Body of pancreas (tissue), 4 donors: ENCODE measurements at places on chromosomes 11 and 22. TPM values are rescaled to one million over a fixed set of nuclear protein-coding genes. Genes with fewer than 3 reads are reported as not detected.

DNA sequence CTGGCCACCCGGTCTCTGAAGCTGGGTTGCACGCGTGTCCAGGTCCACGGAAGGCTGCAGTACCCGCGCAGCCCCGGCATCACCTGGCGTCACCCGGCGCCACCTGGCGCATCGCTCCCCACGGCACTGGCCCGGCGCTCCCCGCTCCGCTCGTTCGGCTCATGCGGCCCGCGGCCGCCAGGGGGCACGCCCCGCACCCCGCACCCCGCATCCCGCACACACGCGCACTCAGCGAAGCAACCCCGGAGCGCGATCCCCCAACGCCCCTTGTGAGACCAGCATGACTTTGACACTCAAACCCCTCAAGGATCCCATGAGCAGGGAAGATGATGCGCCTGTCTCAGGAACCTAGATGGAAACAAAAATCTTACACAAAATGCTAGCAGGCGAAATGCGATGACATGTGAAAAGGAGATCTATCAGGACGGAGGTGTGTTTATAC, 11.9 kb downstream of the B3GNT6 start:
- DNase-seq = peak; percentile 67
- H3K36me3 ChIP-seq = no peaks in the 10 kb centered on the region
- no peaks in the 10 kb centered on the region for H3K27me3 ChIP-seq
- no peak overlapping the region for H3K4me3 ChIP-seq
- H3K4me1 ChIP-seq = peaks cover 4% of the 10 kb centered on the region

DNA sequence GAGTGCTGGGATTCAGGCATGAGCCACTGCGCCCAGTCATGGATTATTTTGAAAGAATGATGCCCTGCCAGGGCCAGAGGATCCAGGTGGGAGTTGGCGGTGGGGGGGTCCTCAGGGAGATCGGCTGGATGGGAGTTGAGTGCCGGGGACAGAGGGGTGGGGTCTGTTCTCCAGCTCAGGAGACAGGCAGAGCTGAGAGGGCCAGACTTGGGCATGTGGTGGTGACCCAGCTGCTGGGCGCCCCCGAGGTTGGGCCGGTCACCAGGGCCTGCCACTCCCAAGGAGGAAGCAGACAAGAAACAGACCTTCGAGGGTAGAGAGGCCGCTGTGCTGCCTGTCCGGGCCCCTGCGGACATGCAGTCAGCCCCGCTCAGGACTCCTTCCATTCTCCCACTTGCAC, 11.8 kb upstream of the PRODH start:
- H3K27ac ChIP-seq = no peak overlapping the region
- H3K4me3 ChIP-seq = no peak overlapping the region
- H3K27me3 ChIP-seq = no peaks in the 10 kb centered on the region

DNA sequence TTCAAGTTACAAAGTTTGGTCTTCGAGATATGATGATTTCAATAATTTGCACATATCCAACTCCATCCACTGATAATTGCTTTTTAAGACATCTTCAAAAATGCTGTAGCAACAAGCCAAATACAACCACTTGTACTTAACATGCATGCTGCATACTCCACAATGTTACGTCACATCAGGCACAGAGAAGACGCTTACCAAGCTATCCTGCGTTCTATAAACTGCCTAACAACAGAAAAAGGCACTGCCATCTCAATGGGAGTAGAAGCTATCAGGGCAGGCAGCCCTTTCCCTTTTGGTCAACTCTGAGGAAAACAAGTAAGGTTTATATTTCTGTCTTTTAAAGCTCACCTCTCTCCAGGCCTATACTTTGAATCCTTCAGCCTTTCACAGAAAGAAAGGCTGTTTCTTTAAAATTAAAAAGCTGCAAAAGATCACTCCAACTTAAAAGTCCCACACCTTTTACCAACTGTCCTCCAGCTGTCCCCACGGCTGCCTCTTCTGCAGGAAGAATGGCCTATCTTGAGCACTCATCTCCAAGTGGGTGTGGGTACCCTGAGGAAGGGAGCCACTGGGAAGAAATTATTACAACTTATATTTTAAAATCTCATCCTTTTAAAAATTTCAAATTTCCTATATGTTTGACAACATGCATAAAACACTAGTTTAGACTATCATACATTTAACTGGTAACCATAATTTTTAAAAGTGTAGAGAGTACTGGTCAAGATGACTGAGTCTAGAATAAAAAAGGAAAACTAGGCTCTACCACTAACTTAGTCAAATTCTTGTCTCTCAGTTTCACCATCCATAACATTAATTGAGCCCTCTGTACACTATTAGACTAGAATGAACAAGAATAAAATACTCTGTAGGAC, 14.5 kb downstream of the PHF21A start:
- no peak overlapping the region for H3K4me3 ChIP-seq
- H3K27me3 ChIP-seq = no peaks in the 10 kb centered on the region
- H3K36me3 ChIP-seq = no peaks in the 10 kb centered on the region

DNA sequence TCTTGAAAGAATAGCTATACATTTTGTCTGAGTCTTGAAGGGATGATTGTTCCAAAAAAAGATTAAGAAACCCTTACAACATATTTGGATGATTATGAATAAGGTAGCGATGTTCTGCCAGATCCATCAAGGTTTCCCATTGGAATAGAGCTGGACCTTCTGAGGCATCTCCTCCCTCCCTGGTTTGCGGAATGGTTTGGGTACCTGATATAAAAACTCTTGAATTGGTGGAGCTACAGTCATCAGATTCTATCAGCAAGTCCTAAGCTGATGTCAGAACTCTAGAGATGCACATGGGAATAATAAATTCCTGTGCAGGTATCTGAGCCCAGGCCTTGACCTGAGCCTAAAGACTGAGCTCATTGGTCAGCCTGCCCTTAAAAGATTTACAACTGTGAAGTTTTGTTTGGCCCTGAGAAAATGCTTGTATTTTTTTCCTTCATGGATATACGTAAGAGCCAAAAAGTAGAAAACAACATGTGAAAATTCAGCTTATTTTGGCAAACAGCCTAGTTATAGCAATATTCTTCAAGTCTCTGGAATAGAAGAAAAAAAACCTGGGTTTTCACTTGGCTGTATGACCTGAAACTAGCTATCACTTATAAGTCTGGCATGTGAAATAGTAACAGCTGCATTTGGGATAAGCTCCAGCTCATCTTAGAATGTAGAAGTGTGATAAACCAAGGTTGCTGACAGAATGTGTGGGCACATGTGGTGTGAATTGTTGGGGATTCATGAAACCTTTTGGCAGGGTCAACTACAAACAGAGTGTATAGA, 265.7 kb upstream of the CTSC start:
- no peak overlapping the region for H3K27ac ChIP-seq
- no peaks in the 10 kb centered on the region for H3K4me1 ChIP-seq
- H3K36me3 ChIP-seq = no peaks in the 10 kb centered on the region
- no peak overlapping the region for H3K4me3 ChIP-seq

GRCh38 chr11:108818971-108819370, 154.1 kb downstream of the DDX10 start:
- no peak overlapping the region for H3K4me3 ChIP-seq
- no peak overlapping the region for H3K27ac ChIP-seq
- H3K27me3 ChIP-seq = no peaks in the 10 kb centered on the region
- no peak for DNase-seq
- H3K4me1 ChIP-seq = peaks cover 23% of the 10 kb centered on the region

GRCh38 chr11:92920331-92920730, 49.1 kb upstream of the MTNR1B start:
- H3K27ac ChIP-seq = no peak overlapping the region
- DNase-seq = no peak
- H3K4me3 ChIP-seq = no peak overlapping the region

DNA sequence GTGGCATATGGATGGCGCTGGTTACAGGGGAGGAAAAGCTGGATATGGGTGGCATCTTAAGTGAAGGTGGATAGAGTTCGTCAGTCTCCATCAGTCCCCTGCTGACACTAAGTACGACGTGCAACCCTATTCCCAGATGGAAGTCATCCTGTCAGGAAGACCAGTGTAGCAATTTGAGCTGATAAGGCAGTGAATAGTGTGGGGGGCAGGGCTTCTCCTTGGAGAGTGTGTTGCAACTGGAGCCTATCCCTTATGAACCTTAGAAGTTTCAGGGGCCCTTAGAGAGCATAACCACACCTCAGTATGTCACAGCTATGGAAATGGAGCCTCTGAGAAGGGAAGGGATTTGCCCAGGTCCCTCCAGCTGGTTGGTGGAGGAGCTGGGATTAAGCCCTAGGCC, 36.1 kb upstream of the ANKK1 start:
- no peak overlapping the region for H3K4me3 ChIP-seq
- no peak for DNase-seq

- no peaks in the 10 kb centered on the region for H3K27me3 ChIP-seq
- no peaks in the 10 kb centered on the region for H3K4me1 ChIP-seq
These were observed 166.1 kb upstream of the API5 start for GRCh38 chr11:43145653-43146052.

- H3K4me3 ChIP-seq = no peak overlapping the region
- H3K36me3 ChIP-seq = no peaks in the 10 kb centered on the region
- H3K4me1 ChIP-seq = peaks cover 40% of the 10 kb centered on the region
- DNase-seq = no peak
- H3K27me3 ChIP-seq = no peaks in the 10 kb centered on the region
These were observed 33.1 kb downstream of the MTMR3 start for GRCh38 chr22:29916007-29916544.

GRCh38 chr11:3162410-3163240, 2.5 kb downstream of the OSBPL5 start:
- H3K36me3 ChIP-seq = no peaks in the 10 kb centered on the region
- H3K4me1 ChIP-seq = peaks cover 50% of the 10 kb centered on the region
- no peak overlapping the region for H3K4me3 ChIP-seq
- peak; percentile 5 for DNase-seq

DNA sequence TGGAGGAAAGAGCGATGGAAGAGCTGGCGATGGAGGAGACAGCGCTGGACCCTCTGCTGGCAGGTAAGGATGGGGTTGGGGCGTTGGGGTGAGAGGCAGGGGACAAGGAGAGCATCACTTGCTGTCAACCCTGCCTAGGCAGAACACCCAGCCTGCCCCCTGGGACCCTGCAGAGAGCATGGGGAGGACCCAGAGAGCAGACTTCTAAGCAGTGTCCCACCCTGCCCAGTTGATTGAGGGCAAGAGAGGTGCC, 111.6 kb upstream of the ANO1 start:
- H3K4me3 ChIP-seq = no peak overlapping the region
- no peak overlapping the region for H3K27ac ChIP-seq
- H3K36me3 ChIP-seq = no peaks in the 10 kb centered on the region
- peaks cover 13% of the 10 kb centered on the region for H3K4me1 ChIP-seq
- H3K27me3 ChIP-seq = no peaks in the 10 kb centered on the region
- DNase-seq = no peak

- no peaks in the 10 kb centered on the region for H3K27me3 ChIP-seq
- H3K27ac ChIP-seq = no peak overlapping the region
- no peaks in the 10 kb centered on the region for H3K4me1 ChIP-seq
- no peaks in the 10 kb centered on the region for H3K36me3 ChIP-seq
These were observed 9.5 kb downstream of the ALDH3B2 start for GRCh38 chr11:67664696-67665540.

- no peaks in the 10 kb centered on the region for H3K27me3 ChIP-seq
- H3K36me3 ChIP-seq = no peaks in the 10 kb centered on the region
- no peaks in the 10 kb centered on the region for H3K4me1 ChIP-seq
- no peak overlapping the region for H3K27ac ChIP-seq
- H3K4me3 ChIP-seq = no peak overlapping the region
These were observed 498.2 kb downstream of the KCNA4 start for GRCh38 chr11:29518389-29519174.

DNA sequence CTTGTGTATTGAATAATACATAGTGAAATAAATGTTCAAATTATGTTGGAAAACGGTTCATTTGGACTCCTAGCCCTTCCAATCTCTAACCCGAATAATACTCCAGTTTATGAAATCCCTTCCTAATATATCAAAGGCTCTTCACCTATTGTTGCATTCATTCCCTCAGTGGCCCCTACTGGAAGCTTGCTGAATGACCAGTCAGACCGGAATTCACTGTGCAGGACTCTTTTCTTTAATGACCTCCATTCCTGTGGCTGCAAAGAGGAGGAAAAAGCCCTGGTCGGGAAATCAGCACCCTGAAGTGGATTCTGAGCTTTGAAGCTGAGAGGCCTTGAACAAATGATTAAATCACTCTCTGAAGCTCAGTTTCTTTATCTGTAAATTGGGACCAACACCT, 19.1 kb upstream of the RCN1 start:
- peaks cover 5% of the 10 kb centered on the region for H3K27me3 ChIP-seq
- no peak overlapping the region for H3K27ac ChIP-seq
- no peaks in the 10 kb centered on the region for H3K4me1 ChIP-seq

GRCh38 chr11:21988477-21988876, 204.4 kb upstream of the ANO5 start:
- no peak overlapping the region for H3K27ac ChIP-seq
- no peaks in the 10 kb centered on the region for H3K27me3 ChIP-seq
- H3K36me3 ChIP-seq = no peaks in the 10 kb centered on the region
- DNase-seq = no peak

DNA sequence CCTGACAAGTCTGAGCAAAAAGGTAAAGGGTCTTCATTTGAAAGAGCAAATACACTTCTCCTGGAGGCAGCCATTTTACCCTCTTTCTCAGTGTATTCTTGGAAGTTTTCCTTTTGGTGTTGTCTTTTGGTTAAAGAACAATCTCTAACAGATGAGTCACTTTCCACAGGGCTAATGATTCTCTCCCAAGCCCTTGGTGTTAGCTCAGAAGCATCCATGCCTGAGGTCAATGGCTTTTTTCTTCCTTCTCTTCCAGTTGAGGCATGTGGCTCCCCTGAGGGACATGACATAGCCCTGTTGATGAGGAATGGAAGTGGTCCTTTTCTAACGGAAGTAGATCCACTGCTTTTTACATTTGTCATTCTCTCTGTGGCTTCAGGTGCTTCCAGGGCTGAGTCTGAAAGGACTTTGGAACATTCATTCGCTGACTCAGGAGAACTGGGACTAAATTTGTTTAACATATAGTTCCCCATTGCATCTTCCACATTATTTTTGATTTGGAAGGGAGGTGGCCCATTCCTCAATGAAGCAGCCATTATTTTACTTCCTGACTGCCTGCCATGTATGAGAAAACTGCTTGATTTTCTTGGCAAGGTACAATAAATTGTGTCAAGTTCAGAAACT, 13.8 kb upstream of the POGLUT3 start:
- peaks cover 2% of the 10 kb centered on the region for H3K36me3 ChIP-seq
- H3K4me3 ChIP-seq = no peak overlapping the region
- no peaks in the 10 kb centered on the region for H3K27me3 ChIP-seq
- H3K4me1 ChIP-seq = no peaks in the 10 kb centered on the region
- no peak overlapping the region for H3K27ac ChIP-seq

- peak overlapping the region; percentile 80 for H3K4me3 ChIP-seq
- H3K27me3 ChIP-seq = no peaks in the 10 kb centered on the region
- H3K4me1 ChIP-seq = peaks cover 37% of the 10 kb centered on the region
These were observed 522 bp downstream of the TOB2 start for GRCh38 chr22:41446057-41446501.

- H3K4me1 ChIP-seq = no peaks in the 10 kb centered on the region
- peaks cover 69% of the 10 kb centered on the region for H3K36me3 ChIP-seq
- no peak overlapping the region for H3K27ac ChIP-seq
- no peak for DNase-seq
- no peaks in the 10 kb centered on the region for H3K27me3 ChIP-seq
These were observed 62.7 kb upstream of the HORMAD2 start for GRCh38 chr22:30017375-30018223.

Gene GATD1
- 28.7 TPM for total RNA-seq

Gene OR8G1
- total RNA-seq = not detected

Gene LRRN4CL
- 4.6 TPM for total RNA-seq

Gene APOBEC3F
- 0.52 TPM for total RNA-seq

Gene KRTAP5-2
- not detected for total RNA-seq

Gene MRGPRX3
- not detected for total RNA-seq

Gene OR51B4
- 0.66 TPM for total RNA-seq

Gene ZNRF3
- total RNA-seq = 7.8 TPM

Gene GLB1L2
- total RNA-seq = 9.1 TPM

Gene KIF18A
- total RNA-seq = 0.52 TPM

Gene CNIH2
- total RNA-seq = 4.6 TPM

Gene INSC
- total RNA-seq = 0.52 TPM

Gene OR51M1
- total RNA-seq = not detected

Gene SLC22A12
- total RNA-seq = not detected
